ENCODE measurements at places on chromosomes 2 and 18. TPM values are rescaled to one million over a fixed set of nuclear protein-coding genes. Genes with fewer than 3 reads are reported as not detected.

DNA sequence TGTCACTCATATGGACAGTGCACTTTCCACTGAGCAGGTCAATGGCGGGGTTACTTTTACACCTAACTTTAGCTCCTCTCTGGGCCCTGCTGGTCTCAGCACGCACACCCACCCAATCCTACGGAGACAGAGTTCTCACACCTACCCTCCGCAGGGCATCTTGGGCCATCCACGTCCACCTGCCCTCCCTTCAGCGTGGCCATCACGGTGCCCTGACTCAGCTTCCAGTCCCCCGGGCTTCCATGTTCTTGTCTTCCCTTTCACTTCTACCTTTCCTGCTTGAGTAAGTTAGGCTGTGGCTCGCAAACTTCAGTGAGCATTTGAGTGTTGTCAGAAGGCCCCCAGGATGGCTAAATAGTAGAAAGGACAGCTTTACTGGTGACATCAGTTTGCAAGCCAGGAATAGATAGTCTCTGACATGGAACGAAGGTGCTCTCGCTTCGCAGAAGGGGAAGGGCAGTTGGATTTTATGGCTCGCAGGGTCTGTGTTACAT is 232.4 kb downstream of the SEPTIN10 start:
- no peak for DNase-seq

- DNase-seq, result no peak
Observed at GRCh38 chr2:175523001-175523400, 341.5 kb upstream of the ATP5MC3 start.

Gene DCC
- not detected for total RNA-seq

DNA sequence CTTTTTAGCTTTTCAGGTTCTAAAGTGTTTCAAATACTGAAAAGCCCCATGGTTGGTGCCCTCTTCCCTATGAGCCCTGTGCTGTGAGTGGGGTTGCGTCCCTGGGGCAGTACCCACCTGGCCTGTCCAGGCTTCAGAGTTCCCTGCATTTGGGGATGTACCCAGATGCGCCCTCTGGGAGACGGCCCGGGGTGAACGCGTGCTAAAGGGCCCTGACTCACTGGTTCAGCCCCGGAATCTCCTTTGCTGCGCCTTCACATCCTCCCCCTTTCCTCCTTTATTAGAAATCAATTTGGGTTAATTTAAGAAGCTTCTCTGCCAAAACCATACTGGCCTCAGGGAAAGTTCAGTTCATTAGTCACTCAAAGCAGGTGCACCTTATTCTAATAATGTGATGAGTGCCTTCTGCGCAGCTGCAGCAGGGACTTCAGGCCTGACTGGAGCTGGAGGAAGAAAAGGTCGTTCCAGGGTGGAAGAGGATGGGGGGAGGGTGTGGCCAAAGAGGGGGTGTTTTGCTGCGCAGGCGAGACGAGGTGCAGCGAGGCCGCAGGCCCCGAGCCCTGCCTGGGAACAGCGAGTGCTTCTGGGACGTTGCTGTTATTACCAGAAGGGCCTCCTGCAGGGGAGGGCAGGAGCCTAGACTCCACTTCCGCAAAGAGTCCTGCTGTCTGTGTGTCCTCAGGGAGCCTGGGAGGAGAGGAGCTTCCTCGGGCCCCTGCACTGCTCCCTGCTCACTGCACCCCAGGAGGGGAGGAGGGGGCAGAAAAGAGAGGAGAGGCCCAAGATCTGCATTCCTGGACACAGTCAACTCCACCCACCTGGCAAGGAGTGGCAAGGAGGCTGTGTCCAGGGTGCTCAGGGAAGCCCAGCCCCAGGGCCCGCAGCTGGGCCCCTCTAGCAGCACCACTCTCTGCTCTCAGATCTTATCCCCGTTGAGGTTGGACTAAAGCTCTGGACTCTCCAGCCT is 223.2 kb upstream of the PXDN start:
- no peak for DNase-seq

GRCh38 chr2:23241611-23242245 is 143.3 kb upstream of the KLHL29 start:
- DNase-seq, result no peak

Gene ZNF142
- 6.0 TPM for total RNA-seq

Gene MALL
- total RNA-seq, result 2.0 TPM

Gene FEV
- total RNA-seq, result not detected

Gene EFR3B
- 0.33 TPM for total RNA-seq

DNA sequence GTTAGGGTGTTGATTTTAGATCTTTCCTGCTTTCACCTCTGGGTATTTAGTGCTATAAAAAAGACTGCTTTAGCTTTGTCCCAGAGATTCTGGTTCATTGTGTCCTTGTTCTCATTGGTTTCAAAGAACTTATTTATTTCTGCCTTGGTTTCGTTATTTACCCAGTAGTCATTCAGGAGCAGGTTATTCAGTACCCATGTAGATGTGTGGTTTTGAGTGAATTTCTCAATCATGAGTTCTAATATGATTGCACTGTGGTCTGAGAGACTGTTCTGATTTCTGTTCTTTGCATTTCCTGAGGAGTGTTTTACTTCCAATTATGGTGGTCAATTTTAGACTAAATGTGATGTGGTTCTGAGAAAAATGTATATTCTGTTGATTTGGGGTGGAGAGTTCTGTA is 167.1 kb upstream of the KYNU start:
- DNase-seq, result no peak

Measured in liver (tissue), 10 donors.